ENCODE measurements at places on chromosomes 1 and 21.

DNA sequence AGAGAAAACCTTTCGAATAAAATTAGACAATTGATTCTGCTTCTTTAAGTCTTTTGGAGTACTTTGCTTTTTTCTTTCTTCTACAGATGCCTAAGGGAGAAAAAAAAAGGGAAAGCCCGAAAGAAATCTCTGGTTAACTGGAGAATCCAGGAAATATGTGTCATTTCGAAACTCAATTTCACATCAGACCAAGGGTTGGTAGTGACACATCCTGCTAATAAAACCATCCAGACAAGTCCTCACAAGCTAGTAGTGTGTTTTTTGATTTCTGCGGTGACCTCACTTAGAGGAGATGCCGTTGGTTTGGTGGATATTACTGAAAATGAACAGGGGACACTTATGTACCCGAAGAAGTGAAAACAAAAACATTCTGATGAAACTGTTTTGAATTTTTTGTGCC, 726.5 kb upstream of the ADAMTS5 start:
- DNase-seq: no peak

DNA sequence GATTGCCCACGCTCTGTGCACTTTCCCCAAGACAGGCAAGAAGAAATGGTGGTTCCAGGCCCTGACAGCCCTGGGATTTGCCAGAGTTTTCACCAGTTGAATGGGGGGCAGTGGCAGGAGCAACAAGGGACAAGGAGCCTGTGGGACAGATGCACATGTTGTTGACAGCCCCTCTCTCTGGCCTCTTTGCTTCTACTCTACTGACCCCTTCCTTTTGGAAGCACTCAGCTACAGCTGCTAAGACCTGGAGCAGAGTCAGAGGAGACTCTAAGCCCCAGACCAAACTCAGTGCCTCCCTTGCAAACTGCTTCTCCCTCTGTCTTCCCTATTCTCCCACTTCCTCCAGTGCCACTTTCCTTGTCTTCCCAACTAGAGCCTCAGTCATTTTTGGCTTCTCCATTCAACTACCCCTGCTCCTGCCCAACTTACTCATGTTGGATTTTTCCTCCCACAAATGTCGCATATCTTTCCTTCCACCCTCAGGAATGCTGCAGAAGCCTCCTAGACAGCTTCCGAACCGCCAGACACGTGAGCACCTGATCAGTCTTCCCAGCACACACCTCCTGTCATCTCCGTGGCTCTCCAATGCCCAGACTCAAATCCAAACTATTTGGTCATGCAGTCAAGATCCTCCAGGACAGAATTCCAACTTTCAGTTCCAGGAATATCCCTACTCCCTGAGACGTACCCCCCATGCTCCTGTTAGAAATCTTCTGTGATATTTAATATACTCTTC, 9.1 kb downstream of the INKA2 start:
- DNase-seq: no peak

DNA sequence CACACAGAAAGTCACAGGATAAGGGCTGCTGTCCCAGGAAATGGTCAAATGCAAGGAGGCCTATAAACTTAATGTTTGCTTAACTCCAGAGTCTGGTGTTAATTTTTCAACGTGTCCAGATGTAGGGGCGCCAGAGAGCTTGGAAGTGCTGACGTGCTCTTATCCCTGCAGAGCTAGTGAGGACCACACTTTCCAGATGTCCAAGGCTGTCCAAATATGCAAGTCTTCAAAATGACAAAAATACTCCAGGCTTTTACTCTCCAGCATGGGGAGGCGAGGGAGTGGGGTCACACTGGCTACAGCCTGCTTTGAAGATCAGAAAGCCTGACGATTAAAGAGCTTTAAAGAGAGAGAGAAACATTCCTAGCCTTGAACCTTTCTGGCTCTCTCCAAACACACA, 57.6 kb downstream of the ABCA4 start:
- DNase-seq: no peak

- DNase-seq: no peak
Observed at GRCh38 chr1:220684890-220685289, 5.3 kb upstream of the C1orf115 start.

DNA sequence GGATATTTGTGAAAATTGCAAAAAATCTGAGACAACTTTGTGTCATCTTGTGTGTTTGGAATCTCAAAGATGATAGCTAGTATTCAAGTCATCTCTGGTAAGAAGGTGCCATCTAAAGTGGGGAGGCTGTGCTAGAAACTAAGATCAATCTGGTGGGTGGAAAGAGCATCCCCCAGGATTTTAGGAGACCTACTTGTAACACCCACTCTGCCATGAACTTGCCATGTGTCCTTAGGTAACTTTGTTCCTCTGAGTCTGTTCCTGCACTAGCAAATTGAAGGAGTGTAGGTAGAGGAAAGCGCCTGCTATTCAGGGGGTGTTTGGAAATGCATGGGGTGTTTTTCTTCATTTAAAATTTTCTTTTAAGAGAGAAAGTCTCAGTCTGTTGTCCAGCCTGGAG, 24.4 kb downstream of the LGR6 start:
- no peak for DNase-seq

GRCh38 chr1:59007820-59008598, 224.2 kb upstream of the JUN start:
- DNase-seq: no peak

DNA sequence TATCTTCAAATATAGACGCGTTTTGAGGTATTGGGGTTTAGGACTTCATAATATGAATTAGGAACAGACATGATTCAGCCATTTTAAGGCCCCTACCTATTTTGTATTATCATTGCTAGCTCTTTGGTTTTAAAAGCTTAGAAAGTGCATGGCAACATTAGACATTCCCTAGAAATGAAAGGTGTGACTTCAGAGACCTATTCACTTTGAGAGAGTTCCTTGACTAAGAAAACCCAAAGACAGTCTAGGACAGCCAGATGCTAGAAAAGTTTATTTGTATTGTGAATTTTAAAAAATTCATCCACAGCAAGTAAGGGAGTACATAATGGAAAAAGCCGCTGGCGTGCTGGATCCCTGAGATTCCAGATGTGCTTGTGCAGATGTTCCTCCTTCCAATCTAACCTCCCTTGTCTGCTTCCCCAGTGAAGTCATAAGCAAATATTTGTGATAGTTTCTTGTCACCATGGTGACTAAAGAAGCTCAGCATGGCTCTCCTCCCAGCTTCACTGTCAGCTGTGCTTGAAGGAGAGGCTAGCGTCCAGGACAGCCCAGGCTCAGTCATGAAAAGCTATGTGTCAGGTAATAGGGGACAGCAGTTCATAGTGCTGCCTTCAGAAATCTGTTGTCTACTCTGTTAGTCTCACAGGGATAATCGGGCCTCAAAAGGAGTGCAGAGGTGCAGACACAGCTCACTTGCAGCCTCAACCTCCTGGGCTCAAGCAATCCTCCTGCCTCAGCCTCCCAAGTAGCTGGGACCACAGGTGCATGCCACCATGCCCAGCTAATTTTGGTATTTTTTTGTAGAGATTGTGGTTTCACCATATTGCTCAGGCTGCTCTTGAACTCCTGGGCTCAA, 34.8 kb downstream of the KPNA6 start:
- DNase-seq: no peak

DNA sequence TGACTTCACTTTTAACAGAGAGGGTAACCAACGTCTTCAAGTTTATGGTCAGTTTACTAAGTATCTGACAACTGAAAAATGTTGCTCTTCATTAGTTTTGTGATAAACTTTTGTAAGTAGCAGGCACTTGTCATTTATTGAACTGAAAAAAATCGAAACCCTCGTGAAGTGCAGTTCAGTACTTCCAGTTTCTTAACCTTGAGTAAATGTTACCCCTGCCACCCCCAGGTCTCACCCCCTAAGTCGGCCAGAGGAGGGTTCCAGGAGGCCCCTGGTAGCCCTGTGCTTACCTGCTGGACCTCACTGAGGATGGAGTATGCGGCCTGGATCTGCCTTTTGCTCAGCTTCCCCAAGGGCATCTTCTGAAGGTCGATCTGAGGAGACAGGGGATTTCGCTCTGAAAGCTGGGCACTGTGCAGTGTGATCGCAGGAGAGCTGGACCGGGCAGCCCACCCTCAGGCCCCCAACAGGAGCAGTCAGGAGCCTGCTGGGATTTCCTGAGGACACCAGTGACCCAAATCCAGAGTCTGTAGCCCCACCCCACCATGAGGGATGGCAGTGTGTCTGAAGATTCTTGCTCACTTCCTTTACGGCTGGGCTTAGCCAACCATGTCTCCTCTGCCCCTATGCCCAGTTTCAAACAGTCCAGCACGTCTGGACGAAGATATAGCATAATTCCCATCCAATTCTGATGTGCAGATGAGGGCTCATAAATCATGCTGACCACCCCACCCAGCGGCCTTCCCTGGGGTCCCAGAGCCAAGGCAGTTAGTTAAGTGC, 37.6 kb downstream of the PARP1 start:
- no peak for DNase-seq

GRCh38 chr1:89734442-89734841, 86.4 kb upstream of the LRRC8D start:
- no peak for DNase-seq

DNA sequence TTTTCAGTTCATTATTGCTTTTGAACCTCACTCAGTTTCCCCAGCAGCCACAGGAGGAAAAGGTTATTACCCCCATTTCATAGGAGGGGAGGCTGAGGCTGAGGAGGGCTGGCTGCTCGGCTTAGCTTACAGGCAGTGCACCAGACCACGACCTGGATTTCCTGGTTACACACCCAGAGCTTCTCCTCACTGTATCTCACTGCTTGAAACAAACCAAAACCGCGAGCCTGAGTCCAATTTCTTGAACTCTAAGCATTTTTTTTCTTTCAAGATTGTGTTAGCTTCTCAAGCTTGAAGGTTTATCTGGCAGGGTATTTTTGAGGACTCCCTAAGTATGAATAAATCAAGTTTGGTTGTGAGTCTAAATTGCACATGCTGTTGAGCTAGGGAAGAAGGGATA, 188.9 kb upstream of the EDN2 start:
- no peak for DNase-seq

- no peak for DNase-seq
Observed at GRCh38 chr1:150383631-150384324, 19.8 kb downstream of the RPRD2 start.
